T-helper 1 cell (primary cell): ENCODE measurements at places on chromosomes 12 and 14.

DNA sequence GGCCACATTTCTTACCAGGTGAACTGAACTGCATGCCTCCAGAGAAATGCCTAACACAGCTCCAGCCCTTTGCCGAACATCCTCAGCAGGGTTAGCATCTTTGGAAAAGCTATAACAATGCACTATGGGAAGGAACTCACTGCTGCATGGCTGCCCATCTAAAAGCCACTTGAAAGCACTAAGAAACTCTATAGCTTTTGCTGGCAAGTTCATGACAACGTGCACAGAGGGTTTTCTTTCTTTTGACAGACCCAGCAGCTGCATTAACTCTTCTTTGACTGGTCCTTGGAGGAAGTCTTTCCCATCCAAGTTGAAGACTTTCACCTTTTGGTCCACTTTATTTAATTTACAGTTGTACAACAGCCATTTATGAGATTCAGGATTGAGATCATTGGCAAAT lies 5.3 kb downstream of the TRMT5 start:
- no peak for DNase-seq

DNA sequence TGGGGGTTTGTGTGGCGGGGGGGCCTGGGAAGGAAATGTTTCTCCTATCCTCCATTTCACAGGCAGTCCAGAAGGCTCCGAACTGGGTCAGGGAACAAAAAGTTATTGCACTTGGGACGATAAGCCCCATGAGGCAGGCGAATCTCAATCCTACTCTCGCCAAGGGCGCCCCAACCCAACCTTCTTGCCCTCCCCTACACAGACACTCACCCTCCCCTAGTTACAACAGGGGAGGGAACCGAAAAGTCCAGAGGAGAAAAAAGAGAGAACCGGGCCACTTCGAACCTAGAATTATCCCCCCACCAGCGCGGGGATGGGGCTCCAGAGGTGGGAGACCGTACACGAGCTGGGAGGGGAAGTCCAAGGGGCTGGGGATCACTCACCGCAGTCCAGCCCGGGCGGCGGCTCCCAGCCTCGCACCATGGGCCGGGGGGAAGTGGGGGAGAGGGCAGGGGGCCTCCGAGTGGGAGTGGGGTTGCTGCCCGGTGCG lies 357 bp downstream of the HOMEZ start:
- no peak for DNase-seq

GRCh38 chr12:106670131-106670530 lies 87.3 kb downstream of the RFX4 start:
- DNase-seq, result no peak

GRCh38 chr14:24894583-24895242 lies 155.2 kb downstream of the STXBP6 start:
- no peak for DNase-seq

- no peak for DNase-seq
These were observed 2.2 kb upstream of the LMO3 start for GRCh38 chr12:16607906-16608775.

DNA sequence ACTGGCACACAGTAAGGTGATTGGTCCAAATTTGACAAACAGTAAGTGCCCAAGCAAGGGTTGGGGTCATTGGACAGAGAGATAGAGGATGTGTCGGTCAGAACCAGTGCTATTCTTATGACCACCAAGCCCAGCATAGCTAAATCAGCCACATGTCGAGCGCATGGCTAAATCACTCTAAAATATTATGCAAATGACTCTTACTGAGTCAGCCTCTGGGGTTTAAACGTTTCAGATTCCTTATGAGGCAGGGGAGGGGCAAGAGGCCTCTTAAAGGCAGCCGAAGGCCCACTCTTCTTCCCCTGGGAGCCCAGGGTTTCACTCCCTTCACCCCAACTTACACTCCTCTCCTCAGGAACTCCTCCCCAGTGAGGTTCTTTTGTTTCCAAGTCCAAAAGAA lies 603 bp upstream of the ENDOU start:
- no peak for DNase-seq

GRCh38 chr12:23523339-23523738 lies 426.1 kb downstream of the SOX5 start:
- DNase-seq, result no peak

- no peak for DNase-seq
These were observed 51.5 kb downstream of the LMNTD1 start for GRCh38 chr12:25501549-25501948.

- no peak for DNase-seq
These were observed 523 bp upstream of the VRTN start for GRCh38 chr14:74347795-74348100.

DNA sequence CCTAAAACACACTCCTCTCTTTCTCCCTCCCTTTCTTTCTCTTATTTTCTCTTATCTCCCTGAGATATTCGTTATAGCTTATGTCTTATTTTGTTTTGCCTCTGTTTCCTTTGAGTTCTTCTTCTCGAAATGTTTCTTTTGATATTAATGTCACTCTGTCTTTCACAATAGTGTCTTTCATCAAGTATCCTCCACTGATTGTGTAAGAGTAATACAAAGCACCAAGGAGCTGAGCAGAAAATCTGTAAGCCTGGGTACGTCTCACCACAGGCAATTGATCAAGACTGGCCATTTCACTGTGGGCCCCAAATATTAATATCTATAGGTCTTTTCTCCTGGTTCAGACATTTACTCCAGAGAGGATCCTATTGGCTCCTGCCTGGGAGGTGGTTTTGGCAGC lies 4.8 kb upstream of the LYZ start:
- DNase-seq, result no peak

GRCh38 chr14:25381498-25381897 lies 331.6 kb upstream of the STXBP6 start:
- DNase-seq, result no peak
